ENCODE measurements at places on chromosomes 12 and 14.

DNA sequence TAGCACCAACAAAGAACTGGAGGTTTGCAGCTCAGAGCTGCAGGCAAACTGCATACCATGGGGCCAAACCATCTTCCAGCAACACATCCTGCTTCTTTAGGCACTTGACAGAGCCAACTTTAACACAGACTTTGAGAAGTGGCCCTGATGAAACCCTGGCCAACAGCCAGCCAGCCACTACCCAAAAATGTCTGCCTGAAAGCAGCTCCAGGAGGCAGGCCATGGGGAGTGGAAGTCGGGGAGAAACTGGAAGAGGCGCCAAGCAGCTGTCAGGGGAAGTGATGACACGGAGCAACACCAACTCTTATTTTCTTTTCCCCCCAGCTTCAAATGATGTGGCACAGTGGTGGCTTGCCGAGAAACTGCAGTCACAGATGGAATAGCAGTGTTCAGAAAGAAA lies 110.9 kb upstream of the PLXNC1 start:
- no peak for DNase-seq

- DNase-seq = no peak
These were observed 94.6 kb downstream of the KCNA5 start for GRCh38 chr12:5138256-5138655.

DNA sequence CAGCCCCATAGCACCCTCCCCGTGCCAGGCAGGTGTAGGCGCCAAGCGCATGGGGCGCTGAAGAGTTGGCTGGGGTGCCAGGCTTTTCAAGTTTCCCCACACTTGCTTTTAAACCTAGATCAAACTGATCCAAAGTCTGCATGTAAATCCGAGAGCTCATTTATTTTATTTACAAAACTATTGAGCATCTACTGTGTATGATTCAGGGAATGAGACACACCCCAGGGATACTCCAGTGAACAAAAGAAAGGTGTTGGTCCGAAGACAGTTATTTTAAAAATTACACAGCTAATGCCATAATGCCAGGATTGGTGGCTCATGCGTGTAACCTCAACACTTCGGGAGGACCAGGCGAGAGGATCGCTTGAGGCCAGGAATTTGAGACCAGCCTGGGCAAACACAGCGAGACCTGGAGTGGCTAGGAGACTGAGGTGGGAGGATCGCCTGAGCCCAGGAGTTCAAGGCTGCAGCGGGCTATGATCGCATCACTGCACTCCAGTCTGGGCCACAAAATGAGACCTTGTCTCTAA lies 780 bp upstream of the SLC41A2 start:
- DNase-seq = no peak

- DNase-seq = no peak
These were observed 116.7 kb upstream of the EGLN3 start for GRCh38 chr14:34067587-34067986.

DNA sequence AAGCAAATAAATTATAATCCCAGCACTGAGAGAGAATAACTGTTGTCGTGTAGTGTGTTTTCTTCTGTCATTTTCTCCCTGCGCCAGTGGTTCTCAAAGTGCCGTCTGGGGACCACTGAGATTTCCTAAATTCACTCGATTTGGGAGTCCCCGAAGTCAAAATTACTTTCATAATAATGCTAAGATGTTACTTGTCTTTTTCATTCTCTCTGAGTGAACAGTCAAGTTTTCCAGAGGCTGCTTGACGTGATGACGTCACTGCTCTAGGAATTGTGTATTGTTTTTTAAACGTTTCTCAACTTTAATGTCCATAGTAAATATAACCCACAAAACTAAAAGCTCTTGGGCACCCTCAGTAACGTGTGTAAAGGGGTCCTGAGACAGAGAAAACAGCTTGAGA lies 796 bp upstream of the POP5 start:
- DNase-seq = no peak

DNA sequence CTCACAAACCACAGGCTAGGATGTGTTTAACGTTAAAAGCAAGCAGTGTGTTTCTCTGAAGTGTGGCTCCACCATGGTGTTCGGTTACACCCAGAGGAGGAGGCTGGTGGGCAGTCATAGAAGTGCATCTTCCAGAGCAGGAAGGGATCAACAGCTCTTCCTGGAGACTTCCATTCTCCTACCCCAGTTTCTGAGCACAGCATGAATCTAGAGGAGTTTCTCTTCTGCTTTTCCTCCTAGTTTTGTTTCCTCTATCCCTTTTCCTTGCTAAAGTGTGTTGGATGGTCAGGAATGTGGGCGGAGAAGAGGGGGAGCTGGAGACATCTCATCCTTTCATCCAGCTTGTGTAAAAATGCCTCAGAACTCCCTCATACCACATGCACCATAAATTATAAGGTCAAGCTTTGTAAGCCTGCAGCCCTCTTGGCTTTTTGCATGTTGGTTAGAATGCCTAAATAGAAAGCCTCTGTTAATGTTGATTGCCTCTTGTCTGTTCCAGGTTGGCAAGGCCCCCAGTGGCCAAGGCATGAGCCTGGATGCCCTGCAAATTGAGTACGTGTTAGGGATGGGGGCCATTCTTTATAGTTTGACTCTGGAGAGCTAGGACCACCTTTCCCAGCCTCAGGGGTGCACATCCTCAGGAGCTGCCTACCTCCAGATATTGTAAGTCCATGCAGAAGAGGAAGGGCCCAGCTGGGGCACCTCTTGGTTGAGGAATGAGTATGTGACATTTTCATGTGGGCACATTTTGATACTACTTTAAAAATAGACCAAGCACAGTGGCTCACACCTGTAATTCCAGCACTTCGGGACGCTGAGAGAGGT lies 4.0 kb upstream of the CKAP4 start:
- no peak for DNase-seq

GRCh38 chr14:65433157-65433556 lies 20.6 kb downstream of the FUT8 start:
- DNase-seq = no peak

DNA sequence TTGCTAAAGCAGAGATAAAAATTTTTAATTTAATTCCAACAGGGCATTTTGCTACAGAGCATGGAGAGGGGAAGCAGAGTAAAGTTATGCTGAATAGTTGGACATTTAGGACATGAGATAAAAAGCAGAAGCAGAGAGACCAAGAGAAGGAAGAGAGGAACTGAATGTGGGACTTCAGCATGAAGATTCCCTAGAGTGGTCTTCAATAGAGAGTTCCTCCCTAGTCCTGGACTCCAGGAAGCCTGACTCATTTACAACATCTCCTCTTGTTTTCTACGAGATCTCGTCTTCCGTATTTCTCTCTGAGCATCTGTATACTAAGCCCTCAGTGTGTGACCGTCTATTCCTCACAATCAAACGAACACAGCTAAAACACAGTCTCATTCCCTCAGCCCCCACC lies 35.2 kb upstream of the IFT81 start:
- DNase-seq = no peak

GRCh38 chr12:53221203-53222080 lies 10.6 kb downstream of the RARG start:
- DNase-seq = peak; percentile 67

- DNase-seq = no peak
These were observed 19.1 kb downstream of the RPAP3 start for GRCh38 chr12:47686645-47687240.

DNA sequence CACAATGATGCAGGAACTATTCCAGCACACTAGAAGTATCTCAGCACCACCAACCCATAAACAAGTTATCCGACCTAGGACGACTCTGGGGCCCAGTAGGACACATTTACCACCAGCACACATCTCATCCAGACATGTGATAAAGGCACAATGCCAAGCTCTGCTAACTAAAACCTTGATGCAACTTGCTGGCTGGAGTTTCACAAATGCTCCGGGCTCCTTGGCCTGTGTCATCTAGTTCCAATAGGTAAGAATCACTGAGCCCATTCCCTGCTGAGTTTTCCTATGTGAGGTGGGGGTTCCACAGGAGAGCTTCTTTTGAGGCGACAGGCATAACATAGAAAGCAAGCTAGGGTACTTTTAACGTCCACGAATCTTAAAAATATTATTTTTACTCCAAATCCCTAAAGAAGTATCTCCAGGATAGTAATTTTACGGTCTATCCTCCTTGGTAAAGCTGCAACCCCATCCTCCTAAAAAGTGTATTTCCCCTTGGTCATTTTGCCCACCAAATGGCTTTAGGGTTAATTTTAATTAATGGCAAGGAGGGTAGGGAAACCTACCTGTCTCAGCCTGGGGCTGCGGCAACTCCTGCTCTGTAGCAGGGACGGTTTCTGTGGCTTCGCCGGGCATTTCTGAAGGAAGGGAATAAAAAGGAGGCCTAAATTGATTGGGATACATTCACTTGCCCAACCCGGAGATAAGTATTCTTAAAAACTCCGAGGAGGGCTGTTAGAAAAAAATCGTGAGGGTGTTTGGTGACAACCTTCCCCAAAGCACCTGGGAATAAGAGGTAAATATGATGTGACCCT lies 1.0 kb downstream of the NACA start:
- DNase-seq = no peak

- no peak for DNase-seq
These were observed 368.2 kb upstream of the PRICKLE1 start for GRCh38 chr12:42957561-42958290.

DNA sequence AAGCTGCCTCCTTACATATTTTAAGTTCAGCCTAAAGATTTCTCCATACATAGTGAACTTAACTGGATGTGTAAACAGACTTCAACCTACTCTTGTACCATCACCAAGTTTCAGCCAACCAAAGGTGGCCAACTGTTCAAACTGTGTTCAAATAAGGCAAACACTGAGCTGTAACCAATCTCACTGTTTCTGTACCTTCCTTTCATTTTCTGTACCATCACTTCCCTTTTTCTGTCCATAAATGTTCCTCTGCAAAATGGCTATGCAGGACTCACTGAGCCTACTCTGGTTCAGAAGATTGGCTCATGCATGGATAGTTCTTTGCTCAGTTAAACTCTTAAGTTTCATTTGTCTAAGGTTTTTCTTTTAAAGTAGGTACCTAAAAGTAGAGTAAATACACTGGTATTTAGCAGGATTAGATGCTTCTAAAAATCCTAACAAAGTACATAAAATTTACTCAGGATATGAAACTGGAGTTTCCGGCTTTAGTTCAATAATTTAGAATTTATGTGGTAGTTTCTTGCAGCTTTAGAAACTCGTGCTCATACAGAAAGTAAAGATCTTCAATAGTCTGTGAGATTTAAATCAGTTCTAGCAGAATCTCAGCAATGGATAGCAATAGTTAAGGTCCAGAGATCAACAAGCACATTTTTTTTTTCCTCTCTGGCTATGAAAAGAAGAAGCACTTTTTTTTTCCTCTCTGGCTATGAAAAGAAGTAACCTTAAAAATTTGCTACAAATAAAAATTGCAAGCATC lies 282.0 kb upstream of the PPFIA2 start:
- no peak for DNase-seq

DNA sequence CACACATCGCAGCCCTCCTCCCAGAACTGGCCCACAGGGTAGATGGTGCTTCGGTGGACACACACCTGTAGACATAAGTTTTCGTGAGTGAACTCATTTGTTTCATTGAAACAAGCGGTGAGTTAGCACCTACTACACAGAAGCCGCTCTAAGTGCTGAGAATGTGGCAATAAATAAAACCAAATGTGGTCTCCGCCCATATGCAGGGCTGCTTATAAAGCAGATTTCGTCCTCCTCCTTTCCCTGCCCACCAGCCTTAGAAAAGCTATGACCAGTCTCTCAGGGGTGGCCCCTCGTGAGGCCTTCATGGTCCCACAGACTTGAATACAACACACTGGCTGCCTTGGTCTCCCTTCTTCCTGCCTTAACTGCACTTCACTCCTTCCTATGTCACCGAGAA lies 31.1 kb upstream of the ANO2 start:
- DNase-seq = no peak

DNA sequence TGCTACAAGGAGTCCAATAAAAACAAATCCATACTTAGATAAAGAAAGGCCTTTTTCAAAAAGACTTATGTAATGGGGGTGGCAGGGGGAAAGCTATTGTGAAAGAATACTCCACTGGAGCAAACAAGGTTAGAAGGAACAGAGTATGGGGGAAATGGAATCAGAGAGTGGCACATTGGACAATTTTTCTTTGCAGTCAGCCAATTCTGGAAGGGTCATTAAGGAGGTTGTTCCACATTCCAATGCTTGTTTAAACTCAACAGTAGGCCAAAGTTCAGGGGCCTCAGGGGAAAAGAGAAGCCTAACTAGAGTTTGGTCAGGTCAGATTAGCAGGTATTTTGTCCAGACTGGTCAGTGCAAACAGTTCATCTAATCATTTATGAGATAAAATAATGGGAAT lies 105.2 kb upstream of the RESF1 start:
- no peak for DNase-seq

GRCh38 chr12:92506460-92506859 lies 196.3 kb upstream of the PLEKHG7 start:
- DNase-seq = no peak

DNA sequence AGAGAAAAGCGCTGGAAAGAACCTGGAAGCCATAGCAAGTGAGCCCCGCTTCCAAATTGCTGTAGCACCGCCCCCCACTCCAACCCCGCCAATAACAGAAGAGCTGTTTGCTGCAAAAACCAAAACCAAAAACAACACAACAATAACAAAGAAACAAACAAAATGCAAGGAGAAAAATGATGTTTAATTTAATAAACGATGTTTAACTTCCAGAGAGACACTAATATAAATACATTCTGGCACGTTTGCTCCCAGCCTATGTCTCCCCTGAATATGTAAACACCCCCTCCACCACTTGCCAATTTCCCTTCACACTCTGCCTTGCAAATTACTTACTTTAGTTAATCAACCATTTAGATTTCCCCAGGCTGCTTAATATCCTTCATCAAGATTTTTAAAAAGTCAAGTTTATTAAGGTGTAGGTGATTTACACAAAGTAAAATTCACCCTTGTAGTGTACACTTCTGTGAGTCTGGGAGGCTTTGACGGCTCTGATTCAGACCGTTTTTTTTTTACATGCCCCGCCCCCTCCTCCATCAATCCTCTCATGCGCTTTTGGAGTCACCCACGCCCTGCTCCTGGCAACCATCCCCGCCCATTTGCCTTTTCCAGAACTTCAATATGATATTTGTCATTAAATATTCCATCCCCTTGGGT lies 482 bp upstream of the IFI27L2 start:
- DNase-seq = peak; percentile 34

DNA sequence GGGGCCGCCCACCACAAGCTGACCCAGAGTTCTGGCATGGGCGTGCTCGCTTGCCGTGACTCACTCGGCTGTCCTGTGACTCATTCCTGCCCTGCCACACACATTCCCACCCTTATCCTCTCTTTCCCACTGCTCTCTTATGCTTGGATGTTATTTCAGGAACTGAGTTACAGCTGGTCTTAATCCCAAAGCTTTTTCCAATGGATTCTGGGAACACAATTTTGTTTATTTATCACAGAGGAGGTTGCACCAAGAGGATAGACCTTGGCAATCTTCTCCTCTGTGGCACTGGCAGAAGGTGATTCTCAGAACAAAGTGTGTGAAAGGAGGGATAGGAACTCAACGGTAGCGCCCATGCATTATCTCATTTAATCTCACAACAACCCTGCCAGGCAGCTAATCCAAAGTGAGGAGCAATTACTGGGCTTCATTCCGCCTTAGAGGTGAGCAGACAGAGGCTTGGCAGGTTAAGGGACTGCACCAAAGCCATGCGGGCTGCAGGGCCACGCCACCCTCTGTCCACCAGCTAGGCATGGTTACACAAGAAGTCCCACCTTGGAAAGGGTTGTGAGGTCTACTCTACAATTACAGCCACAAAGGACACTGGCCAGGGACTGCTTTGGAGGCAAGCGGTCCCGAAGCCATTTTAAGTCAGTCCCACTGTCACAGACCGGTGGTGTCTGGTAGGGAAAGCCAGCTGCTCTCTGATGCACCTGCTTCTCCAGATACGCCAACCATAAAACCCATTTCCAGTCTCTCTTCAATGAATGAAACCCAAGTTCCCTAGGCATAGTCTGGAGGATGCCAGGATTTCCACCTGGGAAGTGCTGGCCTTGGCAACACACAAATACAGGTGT lies 32.9 kb downstream of the SYNE3 start:
- DNase-seq = no peak

GRCh38 chr12:101855976-101856375 lies 21.4 kb upstream of the DRAM1 start:
- no peak for DNase-seq
